ENCODE measurements at places on chromosomes 12 and 14.

DNA sequence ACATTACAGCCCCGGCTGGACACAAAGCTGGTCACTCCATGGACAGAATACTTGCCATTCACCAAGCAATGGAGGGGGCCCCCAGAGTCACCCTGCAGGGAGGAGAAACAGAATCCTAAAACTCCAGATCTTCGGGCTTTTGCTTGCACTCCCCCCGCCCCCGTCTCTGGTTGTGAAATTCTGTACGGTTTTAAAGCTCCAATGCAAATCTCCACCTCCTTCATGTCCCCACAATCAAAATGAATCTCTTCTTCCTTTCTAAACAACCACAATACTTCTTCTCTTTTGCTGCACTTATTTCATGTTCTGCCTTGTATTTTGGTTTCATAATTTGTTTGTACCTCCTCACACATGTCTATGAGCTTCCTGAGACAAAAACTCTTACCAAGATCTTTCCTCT, 5.8 kb upstream of the BIN2 start:
- no peak for DNase-seq

GRCh38 chr12:85299053-85299452, 19.0 kb downstream of the ALX1 start:
- DNase-seq, result no peak

GRCh38 chr12:56107242-56107641, 2.9 kb downstream of the PA2G4 start:
- DNase-seq, result no peak

GRCh38 chr14:59125156-59125555, 63.3 kb upstream of the DAAM1 start:
- DNase-seq, result no peak

GRCh38 chr12:68771223-68771925, 25.4 kb downstream of the SLC35E3 start:
- DNase-seq, result no peak
